NCI-H526 (cell line): ENCODE measurements at places on chromosomes 12 and 14.

DNA sequence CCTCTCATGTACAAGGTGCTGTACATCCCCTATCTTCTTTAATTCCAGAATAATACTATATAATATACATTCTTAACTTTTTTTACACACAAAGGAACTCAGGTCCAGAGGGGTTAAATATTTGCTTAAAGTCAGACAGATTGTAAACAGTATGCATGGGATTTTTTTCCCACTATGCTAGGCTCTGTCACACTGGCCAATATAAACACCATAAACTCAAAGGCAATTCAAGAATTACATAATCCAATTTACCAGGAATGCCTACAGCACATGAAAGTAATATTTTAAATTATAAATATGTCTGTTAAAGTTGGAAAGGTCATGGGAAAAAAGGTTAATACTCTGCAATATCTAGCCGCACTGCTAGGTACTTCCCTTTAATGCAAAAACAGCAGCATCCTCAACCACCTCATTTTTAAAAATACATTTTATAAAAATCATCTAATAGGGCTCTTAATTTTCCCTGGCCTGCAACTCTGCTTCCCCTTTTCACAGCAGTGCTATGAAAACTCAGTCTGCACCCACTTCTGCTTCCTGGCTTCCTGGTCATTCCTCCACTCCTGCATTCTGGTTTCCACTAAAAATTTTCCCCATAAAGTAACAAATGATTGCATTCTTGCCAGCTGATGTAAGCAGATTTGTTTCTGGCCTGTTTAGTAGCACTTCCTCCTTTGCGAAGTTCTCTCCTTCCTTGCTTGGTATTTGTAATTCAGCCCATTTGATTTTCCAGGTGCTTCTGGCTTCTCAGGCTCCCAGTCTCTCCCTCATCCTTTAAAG, 128.1 kb downstream of the ITPR2 start:
- peak; percentile 12 for DNase-seq

DNA sequence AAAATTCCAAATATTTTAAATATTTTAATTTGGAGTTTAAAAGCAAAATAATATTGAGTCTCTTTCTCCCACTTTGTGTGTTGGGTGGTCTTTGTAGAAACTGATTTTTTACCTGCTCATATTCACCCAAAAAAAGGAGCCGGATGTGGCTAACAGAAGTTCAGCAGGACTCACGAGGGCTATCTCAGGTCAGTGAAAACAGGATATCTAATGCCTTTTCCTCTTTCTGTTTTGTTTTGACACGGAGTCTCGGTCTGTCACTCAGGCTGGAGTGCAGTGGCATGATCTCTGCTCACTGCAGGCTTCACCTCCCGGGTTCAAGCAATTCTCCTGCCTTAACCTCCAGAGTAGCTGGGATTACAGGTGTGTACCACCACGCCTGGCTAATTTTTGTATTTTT, 30.8 kb downstream of the COA8 start:
- no peak for DNase-seq

- DNase-seq = no peak
Measured at GRCh38 chr12:10783252-10783651, 19.2 kb downstream of the TAS2R7 start.

GRCh38 chr12:103839609-103840461, 1.2 kb downstream of the NT5DC3 start:
- DNase-seq = peak; percentile 48

DNA sequence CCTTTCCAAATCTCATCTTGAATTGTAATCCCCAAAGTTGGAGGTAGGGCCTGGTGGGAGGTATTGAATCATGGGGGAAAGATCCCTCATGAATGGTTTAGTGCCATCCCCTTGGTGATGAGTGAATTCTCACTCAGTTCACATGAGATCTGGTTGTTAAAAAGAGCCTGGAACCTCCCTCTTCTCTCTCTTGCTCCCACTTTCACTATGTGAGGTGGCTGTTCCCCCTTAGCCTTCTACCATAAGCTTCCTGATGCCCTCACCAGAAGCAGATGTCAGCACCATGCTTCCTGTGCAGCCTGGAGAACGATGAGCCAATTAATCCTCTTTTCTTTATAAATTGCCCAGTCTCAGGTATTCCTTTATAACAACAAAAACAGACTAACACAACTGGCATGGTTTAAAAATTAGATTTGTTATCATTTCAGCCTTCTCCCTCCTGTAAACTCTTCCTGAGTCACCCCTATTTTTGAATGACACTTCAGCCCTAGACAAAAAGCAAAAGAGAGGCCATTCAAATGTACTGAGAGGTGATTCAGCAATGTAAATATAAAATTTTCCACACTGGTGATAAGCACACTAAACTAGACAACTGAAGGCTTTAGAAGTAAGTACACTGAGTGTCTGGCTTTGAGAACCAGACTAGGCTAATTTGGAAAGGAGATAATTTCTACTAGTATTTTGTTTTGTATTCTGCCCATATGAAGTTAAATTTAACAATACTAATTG, 212.1 kb upstream of the ABCD2 start:
- no peak for DNase-seq

DNA sequence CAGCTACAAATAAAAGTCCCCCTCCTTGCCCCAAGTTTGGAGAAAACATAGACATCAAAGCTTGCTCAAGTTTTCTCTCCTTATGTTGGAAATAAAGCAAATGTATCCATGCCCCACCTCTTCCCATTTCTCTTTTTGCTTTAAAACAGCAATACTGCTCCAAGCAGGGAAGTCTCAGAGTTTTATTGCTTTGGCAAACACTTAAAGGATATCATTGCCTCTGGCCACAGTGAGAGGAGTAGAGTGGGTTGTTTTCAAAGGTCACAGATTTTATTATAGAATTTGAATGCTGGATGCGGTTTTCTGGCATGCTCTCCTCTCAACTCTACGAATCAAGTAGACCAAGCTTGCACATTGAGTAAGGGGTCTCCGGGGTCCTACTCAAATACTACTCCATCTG, 149.7 kb downstream of the TTC7B start:
- DNase-seq = no peak

GRCh38 chr14:74965486-74966153, 10.2 kb upstream of the PGF start:
- DNase-seq = no peak

GRCh38 chr12:128163086-128163485, 103.9 kb upstream of the TMEM132C start:
- DNase-seq = no peak

DNA sequence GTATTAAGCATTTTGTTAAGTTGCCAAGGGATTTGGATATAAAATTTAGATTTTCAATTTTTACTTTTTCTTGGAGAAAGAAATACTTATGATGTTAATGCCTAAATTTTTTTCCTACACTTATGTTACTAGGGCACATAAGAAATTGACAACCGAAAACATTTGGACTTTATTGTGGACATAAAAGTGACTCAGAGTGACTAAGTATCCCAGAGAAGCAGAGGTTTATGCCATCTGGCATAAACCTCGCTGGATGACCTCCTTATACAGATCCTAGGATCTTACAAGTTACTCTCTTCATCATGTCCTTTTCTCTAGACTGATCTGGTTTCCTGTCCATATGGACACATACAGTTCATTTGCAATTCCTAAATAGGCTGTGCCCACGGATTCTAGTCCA, 89.8 kb downstream of the RERG start:
- DNase-seq = no peak

GRCh38 chr12:101414533-101415119, 7.1 kb upstream of the ARL1 start:
- peak; percentile 44 for DNase-seq

DNA sequence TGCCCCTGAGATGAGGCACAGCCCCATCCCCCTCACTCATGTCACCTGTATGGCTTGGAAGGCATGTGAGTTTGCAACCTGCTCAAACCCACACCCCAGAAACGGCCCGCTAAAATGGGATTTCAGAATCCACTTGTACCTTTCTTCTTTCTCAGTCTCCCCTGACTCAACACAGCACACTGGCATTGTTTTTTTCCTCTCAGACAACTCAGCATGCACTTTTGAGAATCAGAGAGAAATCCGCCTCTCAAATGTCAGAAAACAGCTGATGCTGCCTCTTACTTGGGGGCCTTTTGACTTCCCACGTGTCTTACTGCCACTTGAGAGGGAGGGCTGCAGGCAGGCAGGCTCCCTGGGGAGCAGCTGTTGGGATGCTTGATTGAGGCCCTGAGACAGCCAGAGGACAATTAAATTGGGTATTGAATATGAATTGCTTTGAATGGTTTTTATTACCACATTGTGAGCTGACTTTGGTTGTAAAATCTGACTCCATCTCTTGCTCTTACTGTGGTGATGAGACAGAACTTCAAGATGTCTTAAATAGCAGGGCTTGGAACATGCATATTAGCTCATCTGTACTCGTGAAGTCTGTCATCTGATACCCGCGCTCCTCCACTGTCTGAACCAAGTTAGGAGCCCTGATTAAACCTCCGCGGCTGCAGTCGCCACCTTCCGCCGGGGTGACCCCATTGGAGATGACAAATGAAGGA, 96.6 kb downstream of the APAF1 start:
- no peak for DNase-seq

- no peak for DNase-seq
Measured at GRCh38 chr12:38515912-38516311, 199.3 kb downstream of the ALG10B start.

DNA sequence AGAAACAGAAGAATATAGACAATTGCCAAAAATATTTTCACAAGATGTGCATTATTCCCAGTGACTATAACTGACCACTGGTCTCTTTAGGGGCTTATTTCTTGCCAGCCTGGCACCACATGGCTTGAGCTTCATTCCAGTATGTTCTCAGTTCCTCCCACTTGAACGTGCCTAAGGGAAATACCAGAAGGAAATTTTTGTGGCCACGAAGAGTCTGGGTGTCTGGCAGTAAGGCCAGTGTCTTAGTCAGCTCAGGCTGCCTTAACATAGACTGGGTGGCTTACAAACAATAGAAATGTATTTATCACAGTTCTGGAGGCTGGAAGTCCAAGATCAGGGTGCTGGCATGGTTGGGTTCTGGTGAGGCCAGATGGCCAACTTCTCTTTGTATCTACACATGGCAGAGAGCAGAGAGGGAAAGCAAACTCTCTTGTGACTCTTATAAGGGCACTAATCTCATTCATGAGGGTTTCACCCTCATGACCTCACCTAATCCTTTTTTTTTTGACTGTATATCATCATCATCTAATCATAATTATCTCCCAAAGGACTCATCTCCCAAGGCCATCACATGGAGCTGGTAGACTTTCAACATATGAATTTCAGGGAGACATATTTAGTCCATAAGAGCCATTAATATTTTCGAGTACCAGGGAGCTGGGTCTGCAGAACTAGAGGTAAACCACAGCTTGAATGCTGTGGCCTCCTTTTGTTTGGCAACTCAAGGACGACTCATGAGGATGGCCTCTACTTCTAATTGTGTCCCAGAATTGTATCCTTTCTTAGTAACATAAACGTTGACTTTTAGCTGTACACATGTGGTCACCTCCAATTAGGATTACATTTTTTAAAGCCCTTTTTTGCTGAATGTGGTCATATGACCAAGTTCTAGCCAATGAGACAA, 5.1 kb upstream of the SMOC1 start:
- no peak for DNase-seq

- DNase-seq = no peak
Measured at GRCh38 chr12:6378709-6379472, 3.5 kb upstream of the SCNN1A start.

DNA sequence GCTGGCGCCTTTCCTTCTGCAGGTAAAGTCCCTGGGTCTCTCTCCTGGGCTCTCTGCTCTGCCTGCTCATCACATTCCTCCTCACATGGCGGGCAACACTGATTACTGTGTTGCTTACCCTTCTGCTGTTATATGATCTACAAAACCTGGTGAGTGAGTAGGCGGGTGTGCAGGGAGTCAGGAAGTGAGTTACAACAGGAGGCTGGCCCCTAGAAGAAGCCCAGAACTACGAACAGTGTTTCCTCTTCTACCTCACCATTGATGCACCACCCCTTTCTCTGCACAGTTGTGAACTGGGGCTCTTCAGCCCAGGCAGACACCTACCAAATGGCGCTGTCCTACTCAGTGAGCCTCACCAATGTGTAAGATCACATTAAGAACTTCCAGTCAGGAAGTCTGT, 4.9 kb upstream of the KLHL33 start:
- DNase-seq = no peak

- DNase-seq = no peak
Measured at GRCh38 chr12:122842505-122843405, 7.5 kb downstream of the HIP1R start.

GRCh38 chr12:65606008-65606766, 218.1 kb upstream of the HMGA2 start:
- no peak for DNase-seq

DNA sequence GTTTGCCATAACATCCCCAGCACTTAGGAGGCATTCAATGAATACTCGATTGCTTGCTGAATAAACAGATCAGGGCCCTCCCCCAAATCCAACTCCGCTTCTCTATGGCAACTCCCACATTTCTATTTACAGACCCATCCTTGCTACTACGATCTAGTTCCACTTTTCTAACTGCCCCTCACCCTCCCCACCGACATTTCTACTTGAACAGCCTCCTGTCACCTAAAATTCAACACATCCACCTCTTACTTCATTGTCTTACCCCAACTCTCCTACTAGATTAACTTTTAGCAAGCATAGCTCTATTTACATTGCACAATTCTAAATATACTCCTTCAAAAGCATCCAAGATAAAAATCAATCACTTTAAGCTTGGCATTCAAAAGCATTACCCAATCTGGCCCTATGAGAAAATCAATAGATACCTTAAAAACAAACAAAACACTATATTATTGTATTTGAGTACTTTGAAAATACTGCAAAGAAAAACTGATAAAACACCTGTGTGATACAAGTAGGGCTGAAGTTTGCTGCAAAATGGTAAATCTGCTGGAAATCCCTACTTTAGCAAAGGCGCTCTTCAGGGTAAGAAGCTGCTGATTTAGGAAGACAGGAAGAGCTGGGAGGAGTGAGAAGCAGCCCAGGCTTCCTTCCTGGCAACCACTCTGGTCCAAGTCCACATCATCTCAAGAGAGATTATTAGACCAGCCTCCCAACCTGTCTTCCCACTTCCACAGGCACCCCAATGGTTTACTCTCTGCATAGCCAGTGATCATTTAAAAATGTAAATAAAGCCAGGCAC, 96.4 kb downstream of the HECTD4 start:
- DNase-seq = no peak

DNA sequence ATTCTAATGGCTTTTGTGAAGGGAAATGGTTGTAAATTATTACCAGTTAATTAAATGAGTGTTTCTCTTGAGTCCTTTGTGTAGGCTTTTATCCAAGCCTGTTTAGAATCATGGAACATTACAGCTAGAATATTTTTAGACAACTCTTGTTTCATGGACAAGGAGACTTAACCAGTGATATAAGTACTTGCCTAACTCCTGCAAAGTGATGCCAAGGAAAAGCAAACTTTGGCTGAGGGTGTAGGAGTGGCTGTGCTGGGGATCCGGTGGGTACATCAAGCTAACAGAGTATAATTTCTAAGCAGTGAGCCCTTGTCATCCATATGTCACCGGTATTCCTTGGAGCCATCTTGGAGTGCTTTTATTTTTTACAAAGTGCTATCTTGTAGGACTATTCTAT, 61.5 kb downstream of the PRKCH start:
- DNase-seq = no peak

DNA sequence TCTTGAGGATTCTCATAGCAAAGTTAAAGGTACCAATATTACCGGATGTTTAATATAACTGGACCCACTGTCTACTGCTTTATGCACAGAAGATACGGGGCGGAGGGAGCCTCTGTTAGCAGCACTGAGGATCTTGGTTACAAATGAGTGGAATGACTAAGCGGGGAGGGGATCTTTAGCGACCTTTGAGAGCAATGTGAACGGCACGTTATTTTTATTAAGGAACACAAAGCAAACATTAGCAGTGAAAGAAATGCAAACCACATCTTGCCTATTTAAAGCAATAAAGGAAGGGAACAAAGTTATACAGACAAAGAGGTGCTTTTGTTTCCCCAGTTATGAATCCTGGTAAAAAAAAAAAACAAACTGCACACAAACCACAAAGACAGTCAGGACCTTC, 27.1 kb upstream of the PRMT8 start:
- DNase-seq = no peak
